ENCODE measurements at places on chromosomes 3 and 15.

DNA sequence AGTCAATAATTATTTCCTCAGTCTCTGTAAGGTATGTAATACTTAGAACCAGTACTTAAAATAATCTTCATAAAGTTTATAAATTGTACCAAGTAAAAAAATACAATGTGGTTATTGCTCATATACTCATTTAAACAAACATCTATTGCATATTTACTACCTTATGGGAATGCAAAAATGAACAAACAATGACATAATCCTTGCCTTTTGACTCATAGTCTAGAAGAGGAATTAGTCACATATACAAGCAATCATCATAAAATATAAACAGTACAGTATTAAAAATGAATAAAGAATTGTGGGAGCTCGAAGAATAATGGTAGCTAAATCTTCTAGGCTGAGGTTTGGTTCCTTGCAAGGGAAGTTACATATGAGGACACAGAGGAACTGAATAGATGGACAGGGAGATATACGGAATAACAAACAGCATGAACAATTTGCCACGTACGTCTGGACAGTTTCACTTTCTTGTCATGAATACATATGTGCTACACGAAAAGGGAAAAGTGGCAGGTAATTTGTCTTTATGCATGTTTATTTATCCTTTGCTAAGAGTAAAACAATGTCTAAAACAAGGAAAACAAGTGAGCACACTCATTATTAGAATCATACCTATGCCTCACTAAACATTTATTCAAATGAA, 17.2 kb downstream of the IMPG2 start:
- DNase-seq, result no peak

DNA sequence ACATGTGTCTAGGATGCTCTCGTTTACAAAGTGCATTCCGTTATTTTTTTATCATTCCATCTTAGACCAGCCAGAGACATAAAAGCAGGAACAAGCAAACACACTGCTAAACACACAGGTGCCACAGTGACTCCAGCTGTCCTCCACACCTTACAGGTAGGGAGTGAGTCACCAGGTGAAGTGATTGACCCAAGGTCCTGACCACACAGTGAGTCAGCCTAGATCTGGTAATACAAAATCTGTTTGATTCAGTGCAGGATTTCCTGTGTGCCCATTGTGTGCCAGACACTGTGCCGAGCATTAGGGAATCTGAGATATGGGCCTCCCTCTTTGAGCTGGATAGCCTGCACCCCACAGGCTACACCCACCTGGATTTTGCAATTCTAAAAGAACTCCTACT, 16.7 kb upstream of the BFSP2 start:
- peak; percentile 74 for DNase-seq

GRCh38 chr3:10955711-10956453, 36.7 kb upstream of the SLC6A1 start:
- no peak for DNase-seq

- DNase-seq, result no peak
These were observed 348.0 kb upstream of the EPHA6 start for GRCh38 chr3:96466441-96466840.

GRCh38 chr15:50558012-50558411, 11.5 kb upstream of the USP50 start:
- DNase-seq, result no peak

GRCh38 chr3:193129607-193130006, 111.4 kb upstream of the PLAAT1 start:
- no peak for DNase-seq

- DNase-seq, result no peak
These were observed 7.0 kb downstream of the PAK6 start for GRCh38 chr15:40245666-40246450.

GRCh38 chr3:159941038-159942000, 47.3 kb upstream of the IL12A start:
- peak; percentile 15 for DNase-seq

GRCh38 chr3:159761369-159761768, 227.3 kb upstream of the IL12A start:
- DNase-seq, result peak; percentile 36

GRCh38 chr3:34319881-34320280, 521.5 kb downstream of the PDCD6IP start:
- no peak for DNase-seq

- DNase-seq, result peak; percentile 90
These were observed at the start of gene FAN1 for GRCh38 chr15:30903497-30904187. FAN1 (plus strand) TSS chr15:30903915; CDS start chr15:30904664, 749 bp downstream.

- no peak for DNase-seq
These were observed 71.7 kb downstream of the COL8A1 start for GRCh38 chr3:99710094-99710493.

GRCh38 chr3:191382661-191383060, 52.3 kb upstream of the UTS2B start:
- no peak for DNase-seq

GRCh38 chr3:138448631-138449030, 14.2 kb downstream of the ESYT3 start:
- DNase-seq, result no peak

DNA sequence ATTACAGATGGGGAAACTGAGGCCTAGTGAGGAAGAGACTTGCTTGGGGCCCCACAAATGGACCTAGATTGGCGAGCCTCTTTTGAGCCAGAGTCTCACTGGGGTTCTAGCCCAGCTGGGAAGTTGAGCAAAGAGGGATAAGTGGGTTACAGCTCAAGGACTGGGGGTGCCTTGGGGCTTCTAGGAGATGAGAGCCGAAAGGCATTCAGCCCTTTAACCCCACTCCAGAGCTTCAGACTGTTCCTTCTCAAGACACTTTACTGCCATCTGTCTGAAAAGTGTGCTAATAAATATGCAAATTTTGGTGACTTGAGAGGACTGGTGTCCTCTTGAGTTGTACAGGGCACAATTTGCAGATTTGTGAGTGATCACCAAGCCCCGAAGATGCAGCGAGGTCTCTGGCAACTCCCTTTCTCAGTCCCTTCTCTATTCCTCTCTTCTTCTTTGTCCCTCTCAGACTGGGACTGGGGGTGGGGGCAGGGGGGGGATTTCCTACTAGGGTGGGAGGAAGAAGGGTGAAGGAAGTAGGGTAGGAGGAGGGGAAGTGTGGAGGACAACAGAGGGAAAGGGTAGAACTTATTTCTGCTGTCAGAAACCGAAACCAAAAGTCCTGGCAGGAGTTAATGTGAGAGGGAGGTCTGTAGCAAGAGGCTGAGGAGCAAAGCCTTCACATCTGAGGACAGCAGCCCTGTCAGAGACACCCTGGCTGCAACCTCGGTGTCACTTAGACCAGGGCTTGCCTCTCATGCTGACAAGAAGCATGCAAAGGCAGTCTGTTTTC, 16.2 kb upstream of the ANKDD1A start:
- DNase-seq, result no peak

DNA sequence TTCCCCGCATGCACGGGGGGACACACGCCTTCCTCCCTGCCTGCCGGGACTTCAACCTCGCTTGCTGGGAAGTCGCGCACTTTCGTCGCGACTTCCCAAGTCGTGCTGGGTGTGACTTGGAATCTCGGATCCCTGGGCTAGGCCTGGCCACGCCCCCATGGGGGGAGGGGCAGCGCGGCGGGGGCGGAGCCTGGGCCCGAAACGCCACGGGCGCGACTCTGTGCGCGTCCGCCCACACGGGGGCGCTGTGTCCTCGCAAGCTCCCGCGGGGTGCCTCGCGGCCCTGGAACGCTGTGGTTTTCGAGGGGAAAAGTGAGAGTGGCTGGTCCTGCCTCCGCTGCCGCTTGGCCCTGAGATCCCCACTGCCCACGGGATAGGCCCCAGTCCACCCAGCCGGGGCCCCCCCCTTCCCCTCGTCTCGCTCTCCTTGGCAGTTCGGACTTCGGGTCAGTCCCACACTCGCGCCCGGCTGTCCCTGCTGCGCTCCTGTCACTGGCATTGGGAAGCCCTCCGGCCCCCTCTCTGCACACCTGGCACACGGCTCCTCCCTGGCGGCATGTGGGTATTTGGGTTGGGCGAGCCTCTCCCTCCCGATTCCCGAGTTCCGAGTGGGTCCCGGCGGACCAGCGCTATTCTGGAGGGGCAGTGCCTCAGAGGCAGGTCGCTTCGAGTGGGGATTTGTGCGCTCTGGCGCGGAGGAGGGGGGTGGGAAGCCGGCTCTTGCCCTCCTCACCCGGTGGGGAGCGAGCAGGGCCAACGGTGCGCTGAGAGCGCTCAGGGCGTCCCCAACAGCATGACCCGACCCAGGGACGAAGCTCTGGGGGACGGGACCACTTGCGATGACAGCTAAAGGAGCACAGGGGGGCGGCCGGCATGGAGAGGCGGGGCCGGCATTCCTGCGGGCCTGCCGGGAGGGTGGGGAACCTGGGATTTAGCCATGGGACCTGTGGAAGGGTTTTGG, 23.6 kb downstream of the SEC61A1 start:
- peak; percentile 25 for DNase-seq

DNA sequence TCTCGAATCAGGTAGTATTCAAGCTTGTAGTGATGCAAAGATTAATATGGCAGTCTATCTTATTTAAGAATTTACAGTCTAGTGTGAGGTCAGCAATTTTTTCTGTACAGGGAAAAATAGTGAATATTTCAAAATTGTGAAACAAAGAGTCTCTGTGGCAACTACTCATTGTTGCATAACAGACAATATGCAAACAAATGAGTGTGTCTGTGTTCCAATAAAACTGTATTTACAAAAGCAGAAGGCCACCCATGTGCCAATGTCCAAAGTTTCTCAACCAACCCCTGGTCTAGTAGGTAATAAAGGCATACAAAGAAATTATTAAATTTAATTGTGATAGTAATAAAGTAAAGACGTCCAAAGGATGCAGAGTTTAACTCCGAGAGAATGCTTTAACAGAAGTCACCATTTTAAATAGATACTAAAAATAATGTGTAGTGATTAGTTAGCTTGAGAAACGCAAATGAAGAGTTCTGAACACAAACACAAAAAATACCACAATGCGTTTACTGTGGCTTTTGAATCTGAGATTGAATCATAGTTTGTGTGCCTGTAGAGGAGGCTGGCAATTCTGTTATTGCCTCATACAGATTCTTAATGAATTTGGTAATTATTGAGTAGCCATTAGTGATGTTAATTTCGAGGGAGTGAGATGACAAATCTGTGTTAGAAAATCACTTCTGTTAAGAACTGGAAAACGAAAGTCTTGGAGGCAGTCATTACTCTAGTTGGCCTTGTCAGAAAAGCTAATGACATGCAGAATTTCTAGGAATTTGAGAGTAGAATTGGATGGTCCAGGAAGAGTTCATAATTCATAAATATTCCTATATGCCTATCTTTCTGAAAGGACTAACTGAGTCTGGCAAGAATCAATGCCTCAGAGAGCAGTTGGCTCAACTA, 48.7 kb downstream of the CADM2 start:
- DNase-seq, result no peak

GRCh38 chr15:84057714-84058331, 177.8 kb upstream of the GOLGA6L4 start:
- no peak for DNase-seq

GRCh38 chr3:170057550-170057949, 19.8 kb downstream of the GPR160 start:
- no peak for DNase-seq

DNA sequence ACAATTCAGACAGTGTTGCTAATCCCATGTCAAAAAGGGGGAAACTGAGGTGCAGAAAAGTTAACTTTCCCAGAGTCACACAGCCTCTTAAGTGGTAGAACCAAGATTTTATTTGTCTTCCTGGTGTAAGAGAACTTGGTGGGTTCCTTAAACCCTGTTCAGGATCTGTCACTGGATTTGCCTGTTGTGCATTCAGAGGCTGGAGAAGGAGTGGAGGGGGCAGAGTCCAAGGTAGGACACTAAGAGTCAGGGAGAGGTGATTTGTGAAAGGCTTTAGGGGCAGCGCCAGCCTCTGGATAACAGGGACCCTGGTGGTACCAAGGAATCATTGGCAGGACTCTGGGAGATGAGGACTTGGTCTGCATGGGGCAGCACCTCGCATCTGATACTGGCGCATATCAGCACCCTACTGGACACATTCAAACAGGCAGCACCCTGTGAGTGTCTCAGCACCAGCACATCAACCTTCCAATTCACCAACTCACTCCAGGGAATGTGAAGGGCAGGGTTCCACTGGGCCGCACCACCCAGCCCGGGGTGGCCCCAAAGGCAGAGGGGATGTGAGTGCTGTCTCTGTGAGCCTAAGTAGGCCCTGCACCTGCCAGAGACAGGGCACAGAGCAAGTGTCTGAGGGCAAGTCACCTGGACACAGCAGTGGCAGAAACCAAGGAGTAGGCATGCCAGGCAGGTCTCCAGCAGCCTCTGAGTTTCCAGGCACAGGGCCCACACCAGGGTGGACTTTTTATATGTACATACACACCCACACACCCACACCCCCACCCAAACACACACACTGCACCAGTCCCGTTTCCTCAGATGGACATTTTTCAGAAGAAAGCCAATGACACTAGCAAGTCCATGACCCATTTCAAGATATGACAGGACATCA, 71.6 kb downstream of the LIPC start:
- no peak for DNase-seq

GRCh38 chr15:101178479-101178878, 73.4 kb downstream of the CHSY1 start:
- no peak for DNase-seq

GRCh38 chr3:73018298-73018697, 21.7 kb downstream of the PPP4R2 start:
- DNase-seq, result no peak

GRCh38 chr3:110628650-110629301, 442.8 kb upstream of the NECTIN3 start:
- DNase-seq, result no peak

DNA sequence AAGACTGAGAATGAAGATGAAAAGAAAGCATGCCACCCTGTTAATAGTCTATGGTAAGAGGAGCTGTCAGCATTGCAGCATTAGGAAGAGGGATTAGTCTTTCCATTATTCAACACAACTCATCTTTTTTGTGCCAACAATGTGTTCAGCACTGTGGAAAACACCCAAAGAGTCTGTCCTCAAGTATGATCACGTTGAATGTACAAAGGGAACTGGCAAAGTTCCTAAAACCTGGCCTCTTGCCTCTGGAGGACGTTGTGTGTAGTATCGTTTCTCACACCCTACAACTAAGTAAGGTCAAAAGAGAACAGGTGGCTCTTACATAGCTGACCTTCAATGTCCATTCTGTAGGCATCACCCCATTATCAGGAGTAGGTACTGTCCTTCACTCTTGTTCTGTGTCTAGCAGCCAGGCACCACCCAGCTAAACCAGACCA, 147.9 kb upstream of the THBS1 start:
- no peak for DNase-seq

DNA sequence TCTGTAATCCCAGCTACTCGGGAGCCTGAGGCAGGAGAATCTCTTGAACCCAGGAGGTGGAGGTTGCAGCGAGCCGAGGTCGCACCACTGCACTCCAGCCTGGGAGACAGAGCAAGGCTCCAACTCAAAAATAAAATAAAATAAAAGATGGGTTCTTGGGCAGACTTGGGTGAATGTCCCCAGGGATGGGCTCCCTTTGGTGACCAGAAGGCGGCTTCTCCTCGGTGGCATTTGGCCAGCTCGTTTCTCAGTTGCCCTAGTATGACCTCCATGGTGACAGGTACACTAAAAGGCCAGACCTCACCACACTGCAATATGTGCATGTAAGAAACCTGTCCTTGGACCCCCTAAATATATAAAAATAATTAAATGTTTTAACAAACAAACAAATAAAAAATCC, 76.0 kb upstream of the SNRPA1 start:
- no peak for DNase-seq

GRCh38 chr15:81111018-81111417, 23.1 kb upstream of the CFAP161 start:
- DNase-seq, result no peak
